ENCODE measurements at places on chromosomes 2 and 18.

DNA sequence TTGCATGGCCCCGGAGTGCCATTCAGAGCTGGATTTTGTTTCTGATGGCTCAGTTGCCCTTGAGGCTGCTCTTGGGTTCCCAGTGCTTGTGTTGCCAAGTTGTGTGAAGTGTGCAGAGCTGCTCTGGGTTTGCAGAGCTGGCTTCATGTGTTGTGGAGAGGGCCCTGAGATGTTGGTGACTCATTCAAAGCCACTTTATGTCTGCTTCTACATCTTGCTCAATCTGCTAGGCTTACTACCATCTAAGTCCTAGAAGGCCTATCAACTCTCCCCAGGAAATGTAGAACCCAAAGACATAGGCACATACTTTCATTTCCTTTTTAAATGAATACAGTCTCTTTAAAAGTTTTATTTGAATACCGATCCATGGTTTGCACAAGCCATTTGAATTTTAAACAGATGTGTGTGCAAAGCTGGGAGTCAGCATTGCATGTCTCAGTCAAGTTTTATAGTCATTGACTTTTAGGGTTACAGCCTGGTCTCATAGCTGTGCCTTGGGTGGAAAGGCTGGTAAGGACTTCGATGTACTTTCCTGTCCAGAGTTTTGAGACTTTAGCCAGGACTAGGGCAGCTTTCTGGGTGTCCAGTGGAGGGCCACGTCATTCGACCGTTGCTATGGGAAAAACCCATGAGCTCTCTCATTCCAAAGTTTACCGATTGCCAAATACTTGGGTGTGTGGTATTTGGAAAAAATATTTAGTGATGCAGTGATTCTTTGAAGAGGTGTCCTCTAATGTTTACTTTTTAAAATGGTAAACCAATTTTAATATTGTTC lies 105.0 kb downstream of the LTBP1 start:
- no peak for DNase-seq

DNA sequence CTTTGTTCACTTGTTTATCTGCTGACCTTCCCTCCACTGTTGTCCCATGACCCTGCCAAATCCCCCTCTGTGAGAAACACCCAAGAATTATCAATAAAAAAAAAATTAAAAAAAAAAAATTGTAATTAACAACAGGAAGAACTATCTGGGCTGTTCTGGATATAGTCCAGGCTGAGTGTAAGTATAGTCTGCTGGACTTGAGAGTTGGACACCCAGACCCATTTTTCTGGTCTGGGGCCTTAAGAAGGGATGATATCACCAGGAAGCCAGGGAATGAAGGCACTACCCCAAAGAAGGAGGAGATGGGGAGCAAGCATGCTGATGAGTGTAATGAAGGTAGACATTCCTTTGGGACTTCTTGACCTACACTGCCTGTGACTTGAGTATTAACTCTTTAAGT lies 72.1 kb upstream of the ZFP36L2 start:
- no peak for DNase-seq

- DNase-seq: peak; percentile 87
Measured at GRCh38 chr18:3914833-3915610, 465.1 kb downstream of the TGIF1 start.

DNA sequence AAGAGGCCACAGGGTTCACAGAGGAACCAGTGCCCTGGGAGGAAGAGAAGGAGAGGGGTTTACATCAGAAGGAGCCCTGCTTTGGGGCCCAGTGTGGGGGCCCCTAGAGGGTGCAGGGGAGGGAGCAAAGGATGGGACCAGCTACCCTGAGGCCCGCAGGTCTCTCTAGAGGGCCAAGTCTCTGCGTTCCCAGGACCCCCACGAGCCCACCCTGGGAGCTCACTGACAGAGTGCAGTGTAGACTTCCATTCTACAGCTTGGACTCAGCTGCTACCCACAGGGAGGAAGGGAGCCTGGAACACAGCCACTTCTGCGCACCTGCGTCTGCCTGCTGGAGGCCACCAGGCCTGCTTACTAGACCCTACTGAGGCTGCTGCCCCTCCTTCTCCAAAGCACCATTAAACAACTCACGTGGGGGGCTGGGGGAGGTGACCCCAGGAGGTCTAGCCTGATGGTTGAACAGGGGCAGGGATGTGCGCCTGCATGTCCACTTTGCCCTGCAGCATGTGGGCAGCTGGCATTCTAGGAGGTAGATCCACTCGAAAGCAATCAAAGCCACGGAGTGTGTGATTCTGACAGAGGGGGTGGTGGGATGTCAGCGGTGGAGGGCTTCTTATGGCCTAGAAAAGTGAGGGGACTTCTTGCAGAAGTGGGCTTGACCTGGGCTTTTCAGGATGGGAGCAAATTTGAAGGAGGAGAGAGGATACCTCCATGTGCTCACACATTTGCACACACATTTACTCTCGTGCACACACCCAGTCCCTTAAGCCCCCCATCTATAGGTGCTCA lies 90.2 kb downstream of the ZFP36L2 start:
- DNase-seq: no peak

- DNase-seq: no peak
Measured at GRCh38 chr2:28927878-28928277, 33.4 kb downstream of the WDR43 start.

- no peak for DNase-seq
Measured at GRCh38 chr2:237700512-237701032, 73.2 kb downstream of the LRRFIP1 start.

DNA sequence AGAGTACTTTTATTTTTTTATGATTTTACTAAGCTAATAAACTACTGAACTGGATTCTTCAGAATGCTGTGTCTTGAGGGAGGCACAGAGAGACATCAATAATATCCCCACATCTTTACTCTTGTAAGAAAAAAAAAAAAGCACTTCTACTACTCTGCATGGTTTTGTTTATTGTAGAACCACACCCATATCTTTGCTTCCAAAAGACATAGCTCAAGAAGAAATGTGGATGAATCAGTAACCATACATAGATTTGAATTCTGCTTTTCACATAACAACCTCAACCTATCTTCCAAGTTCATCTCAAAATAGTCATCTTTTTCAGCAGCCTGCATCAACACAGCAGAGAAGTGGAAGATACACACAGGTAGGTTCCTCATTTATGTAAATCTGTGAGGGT lies 12.2 kb upstream of the COL5A2 start:
- no peak for DNase-seq

GRCh38 chr2:146540271-146540932 lies 1304.4 kb upstream of the ACVR2A start:
- DNase-seq: no peak

DNA sequence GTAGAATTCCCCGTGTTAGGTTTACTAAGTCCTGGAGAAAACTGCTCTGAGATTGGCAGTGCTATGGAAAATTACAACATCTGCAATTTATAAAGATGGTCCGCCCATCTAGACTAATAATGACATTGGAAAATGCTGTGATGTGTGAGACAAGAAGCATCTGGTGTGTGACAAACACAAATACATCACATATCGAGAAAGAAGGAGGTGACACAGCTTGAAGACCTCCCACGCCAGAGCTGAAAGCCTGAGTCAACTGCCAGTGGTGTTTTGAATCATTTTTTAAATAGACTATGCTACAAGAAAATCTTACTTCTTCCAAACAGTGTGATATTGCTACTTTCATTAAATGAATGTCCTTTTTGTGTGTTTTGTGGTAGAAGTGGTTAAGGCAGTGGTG lies 8.6 kb upstream of the ANO7 start:
- DNase-seq: no peak

GRCh38 chr2:62313449-62314227 lies 117.7 kb downstream of the B3GNT2 start:
- no peak for DNase-seq

GRCh38 chr2:172864182-172864581 lies 128.5 kb downstream of the RAPGEF4 start:
- no peak for DNase-seq

GRCh38 chr2:25698752-25699151 lies 25.4 kb upstream of the DTNB start:
- no peak for DNase-seq
